ENCODE measurements at places on chromosomes 1 and 21.

DNA sequence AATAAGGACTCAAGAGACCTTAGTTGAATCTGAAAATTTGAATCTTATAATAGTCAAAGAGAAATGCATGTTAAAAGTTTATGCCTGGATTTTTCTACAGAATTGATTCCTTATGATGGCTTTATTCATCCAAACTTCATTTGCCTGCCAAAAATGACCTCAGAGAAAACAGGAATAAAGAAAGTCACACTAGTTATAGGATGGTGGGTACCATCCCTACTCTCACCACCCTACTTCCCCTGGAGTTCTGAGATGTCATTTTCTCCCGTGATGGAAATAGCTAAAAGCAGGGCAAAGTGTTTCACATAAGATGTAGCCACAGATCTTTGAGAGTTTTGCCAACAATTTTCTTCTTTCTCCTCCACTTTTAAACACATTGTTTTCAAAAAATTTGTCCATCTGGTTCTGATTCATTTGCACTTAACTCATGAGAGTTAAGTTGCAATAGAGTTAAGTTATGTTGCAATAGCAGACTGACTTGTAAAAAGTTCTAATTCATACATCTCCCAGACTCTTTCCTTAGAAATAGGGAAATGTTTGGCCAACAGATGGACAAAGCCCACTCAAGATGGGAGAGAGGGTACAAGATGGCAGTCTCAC, 384.6 kb downstream of the PLPP3 start:
- no peak for DNase-seq

GRCh38 chr1:169601096-169601881, 15.0 kb upstream of the F5 start:
- no peak for DNase-seq

GRCh38 chr1:95230768-95231191, 3.2 kb upstream of the RWDD3 start:
- no peak for DNase-seq

DNA sequence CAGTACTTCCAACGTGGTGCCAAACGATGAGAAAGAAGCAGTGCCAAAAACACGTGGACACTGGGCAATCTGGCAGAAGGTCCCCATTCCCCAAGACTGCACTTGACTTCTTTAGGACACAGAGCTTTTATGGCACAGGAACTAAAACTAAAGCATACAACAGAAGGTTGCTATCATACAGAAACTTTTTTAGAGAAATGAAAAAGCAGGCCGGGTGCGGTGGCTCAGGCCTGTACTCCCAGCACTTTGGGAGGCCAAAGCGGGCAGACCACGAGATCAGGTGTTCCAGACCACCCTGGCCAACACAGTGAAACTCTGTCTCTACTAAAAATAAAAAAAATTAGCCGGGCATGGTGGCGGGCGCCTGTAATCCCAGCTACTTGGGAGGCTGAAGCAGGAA, 43.0 kb downstream of the GNB1 start:
- no peak for DNase-seq

GRCh38 chr1:16251381-16251780, 14.4 kb upstream of the CPLANE2 start:
- DNase-seq, result no peak

GRCh38 chr1:224696891-224697765, 81.0 kb downstream of the CNIH3 start:
- DNase-seq, result no peak

DNA sequence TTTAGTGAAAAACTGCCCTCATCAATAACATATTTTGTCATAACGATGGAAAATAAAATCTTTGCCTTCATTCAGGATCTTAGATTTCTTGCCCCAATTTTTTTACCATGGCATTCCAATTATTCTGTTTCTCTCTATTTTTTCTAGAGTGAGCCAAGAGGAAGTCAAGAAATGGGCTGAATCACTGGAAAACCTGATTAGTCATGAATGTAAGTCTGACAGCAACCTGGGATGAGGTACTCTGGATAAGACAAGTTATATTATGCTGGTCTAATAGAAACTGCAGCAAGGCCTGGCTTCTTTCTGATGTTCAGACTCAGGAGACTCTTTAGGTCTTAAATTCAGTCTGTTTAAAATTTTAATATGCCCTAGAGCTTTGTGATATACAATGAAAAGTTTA, 3.5 kb downstream of the RGS4 start:
- no peak for DNase-seq

DNA sequence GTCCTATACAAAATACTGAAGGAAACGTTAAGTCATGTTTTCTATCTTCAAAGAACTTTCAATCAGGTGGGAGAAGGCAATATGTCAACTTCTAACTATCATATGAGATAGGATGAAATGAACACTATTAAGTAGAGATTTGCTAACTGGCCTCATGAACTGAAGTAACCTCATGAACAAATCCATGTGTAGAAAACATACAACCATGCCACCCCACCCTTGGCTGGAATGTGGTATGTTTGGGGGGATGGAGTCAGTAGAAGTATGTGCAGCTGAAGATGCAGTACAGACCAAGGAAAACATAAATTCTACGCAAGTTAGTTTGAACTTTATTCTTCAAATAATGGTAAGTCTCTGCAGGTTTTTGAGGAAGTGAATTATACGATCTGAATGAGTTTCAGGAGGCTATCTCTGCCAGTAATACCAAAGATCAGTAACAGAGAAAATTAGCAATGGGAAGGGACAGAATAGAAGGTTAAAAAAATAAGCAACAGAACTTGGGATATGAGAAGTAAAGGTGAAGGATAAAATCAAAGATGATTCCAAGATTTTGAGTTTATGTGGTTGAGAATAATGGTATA, 4.5 kb downstream of the TRMT1L start:
- DNase-seq, result no peak

GRCh38 chr1:179251675-179252074, 22.2 kb upstream of the ABL2 start:
- DNase-seq, result peak; percentile 44

GRCh38 chr21:26080211-26080610, 90.4 kb downstream of the APP start:
- DNase-seq, result no peak

DNA sequence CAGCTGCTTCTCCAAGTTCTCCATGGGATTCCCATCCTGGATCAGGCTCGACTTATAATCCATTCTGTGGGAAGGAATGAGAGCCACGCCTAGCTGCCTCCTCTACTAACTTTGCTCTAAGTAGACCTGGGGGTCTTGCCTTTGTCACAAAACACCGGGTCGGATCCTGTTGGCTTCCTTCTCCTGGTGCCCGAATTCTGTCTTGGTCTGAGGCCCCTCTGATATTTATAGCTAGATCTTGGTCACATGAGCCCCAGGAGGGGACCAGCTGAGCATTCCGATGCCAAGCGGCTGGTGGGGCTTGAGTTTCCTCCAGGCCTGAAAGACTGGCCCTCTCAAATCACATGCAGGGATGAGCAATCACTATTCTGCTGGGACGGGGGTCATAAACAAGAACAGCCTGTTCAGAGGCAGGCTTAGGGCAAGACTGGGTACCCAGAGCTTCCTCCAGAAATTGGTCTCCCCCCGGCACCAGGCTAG, at the start of gene TRIM63:
TSS of gene TRIM63 (minus strand) at position 199 of the 480 bp plus-strand sequence. CDS start at position 63, 136 bp downstream.
- no peak for DNase-seq

GRCh38 chr1:51019811-51020210, 49.8 kb downstream of the CDKN2C start:
- no peak for DNase-seq

DNA sequence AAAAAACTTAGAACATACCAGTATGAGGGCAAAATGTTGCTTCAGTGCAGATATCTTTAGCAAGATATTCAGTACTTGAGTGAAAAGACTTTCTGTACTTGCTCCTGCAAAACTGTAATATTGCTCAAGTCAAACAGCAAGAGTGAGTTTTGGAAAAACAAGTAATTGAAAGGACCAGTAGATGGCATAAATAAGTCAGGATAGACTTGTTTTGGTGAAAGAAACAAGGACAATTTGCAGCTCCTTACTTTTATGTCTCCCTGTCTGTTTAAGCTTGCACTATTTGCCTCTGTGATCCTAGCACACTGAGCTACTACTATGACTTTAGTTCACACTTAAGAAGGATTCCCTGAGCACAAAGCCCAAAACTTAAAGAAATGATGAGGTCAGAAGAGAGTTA, 39.1 kb downstream of the IFI44 start:
- peak; percentile 28 for DNase-seq

DNA sequence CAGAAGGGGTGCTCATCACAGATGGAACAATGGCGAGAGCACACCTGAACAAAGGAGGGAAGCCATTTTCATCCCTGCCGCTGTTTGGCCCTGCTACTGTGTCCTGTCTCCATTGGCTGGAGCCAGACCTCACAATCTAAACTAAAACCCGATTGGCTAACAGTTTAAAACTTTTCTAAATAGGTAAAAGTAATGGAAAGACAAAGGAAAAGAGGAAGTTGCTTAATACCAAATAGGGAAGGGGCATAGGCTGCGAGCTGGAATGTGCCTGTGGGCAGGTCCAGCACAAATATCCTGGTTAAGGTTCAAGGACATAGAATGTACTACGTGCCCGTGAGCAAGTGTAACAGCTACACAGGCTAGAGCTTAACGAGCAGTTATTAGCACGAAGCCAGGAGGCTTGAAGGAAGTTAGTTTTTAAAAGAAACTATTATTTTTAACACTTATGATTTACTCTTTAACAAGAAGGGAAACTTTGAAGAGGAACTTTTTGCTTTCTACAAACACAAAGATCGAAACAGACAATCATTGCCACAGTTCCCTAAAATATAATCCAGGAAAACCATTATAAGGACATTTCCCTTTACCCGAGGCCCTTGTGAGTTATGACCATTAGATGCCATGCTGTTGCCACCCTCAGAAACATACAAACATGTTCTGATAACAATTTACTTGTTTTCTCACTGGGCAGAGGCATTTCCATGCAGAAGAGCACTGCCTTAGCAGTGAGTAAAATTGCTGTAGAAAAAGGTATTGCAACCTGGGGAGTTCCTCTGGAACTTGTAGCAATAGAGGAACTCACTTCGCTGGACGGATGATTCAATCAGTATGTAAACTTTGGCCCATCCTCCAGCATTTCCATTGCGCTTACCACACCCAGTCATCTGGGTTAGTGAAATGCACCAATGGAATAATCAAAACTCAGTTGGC, 4.8 kb upstream of the PTTG1IP start:
- DNase-seq, result no peak

DNA sequence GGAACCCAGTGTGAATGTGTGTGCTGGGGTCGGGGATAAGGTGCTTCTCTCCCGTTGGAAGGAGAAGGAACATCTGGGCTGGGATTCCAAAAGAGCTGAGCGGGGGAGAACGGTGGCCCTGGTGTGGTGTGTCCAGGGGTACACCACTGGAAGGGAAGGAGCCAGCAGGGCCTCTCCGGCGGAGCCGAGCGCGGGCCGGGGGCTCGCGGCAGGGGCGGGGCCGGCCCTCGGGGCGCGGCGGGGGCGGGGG, 231 bp upstream of the RPS6KA1 start:
- DNase-seq, result no peak

DNA sequence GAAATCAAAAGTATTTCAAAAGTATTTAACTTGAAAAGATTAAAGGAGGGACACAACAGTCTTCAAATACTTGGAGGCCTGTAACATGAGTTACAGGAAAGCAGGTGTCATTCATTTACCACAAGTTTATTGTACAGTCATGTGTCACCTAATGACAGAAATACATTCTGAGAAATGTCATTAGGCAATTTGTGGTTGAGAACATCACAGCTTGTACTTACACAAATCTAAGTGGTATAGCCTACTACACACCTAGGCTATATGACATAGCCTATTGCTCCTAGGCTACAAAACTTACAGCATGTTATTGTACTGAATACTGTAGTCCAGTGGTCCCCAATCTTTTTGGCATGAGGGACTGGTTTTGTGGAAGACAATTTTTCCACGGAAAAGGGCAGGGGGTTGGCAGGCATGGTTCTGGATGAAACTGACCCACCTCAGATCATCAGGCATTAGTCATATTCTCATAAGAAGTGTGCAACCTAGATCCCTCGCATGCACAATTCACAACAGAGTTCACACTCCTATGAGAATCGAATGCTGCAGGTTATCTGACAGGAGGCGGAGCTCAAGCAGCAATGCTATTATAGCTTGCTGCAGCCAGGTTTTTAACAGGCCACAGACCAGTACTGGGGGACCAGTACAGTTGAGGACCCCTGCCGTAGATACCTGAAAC, 25.0 kb upstream of the PHTF1 start:
- DNase-seq, result no peak

DNA sequence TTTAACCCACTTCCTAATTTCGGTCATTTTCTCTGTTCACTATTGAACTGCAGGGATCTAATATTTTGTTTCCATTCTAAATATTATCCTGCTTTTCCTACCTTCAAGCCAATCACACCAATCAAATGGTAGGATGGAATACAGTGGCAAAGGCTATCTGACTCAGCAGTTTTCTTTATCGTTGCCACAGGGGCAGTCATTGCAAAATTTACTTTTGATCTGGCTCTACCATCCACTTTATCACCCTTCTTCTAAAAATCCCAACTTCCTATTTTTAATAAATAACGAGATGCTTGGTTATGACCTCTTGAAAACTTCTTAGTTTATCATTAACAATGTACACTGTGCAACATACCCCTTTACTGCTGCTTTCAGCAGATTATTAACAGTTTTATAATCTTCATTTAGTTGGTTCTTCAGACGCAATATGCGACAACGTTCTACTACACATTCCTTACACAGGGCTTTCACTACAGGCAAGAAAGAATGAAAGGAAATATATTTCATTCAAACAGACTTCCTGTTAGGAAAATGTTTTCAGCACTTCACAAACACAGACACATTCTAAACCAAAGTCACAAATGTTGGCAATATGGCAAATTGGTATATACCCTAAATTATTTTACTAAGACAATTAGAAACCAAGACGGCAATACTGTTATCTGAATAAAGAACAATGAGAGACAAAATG, 52.3 kb upstream of the RAP1GAP start:
- DNase-seq, result no peak

DNA sequence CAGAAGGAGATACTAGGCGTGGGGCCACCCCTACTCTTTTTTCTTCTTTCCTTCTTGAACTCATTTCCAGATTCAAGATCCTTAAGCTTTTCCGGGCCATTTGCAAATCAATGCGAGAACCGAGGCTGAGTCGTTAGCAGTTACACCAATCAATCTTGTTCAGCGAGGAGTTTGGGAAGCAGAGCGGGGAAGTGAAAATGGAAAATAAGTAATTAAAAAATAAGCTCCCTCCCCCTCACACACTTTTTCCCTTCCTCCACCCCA, 1.7 kb upstream of the NEGR1 start:
- DNase-seq, result peak; percentile 73

- no peak for DNase-seq
These were observed 2.4 kb downstream of the CFH start for GRCh38 chr1:196654271-196654670.

DNA sequence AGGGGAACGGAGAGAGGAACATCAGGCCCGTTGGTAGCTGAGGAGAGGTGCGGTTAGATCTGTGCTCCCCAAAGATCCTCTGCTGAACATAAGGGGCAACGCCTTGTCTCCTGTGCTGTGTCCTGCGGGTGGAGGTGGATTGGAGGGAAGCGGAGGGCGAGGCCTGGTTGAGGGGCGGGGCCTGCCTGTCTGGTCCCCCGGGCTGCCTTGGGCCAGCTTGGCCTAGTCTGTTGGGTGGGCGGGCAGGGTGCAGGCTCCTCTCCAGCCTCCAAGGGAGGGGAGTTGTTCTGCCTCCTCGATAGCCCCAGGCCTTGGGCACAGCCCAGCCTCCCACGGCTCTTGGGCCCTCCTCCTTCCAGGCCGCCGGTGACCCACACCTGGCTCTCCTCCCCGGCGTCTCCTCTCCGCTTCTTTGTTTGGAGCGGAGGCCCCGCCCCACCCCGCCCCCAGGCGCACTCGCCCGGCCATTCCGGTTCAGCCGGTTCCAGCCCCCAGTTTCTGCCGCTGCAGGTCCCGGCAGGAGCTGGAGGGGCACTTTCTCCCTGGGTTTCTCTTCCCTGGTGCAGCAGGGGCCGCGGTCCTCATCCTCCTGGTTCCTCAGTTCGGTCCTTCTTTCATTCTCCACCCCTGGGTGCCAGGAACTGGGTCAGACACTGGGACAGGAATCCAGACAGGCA, 19.4 kb downstream of the PTPRF start:
- DNase-seq, result peak; percentile 92

Measured in COR-L47 (cell line).